DMS 273 treated with DMSO at 0.1 percent for 48 hours (cell line): ENCODE measurements at places on chromosomes 2 and 18.

DNA sequence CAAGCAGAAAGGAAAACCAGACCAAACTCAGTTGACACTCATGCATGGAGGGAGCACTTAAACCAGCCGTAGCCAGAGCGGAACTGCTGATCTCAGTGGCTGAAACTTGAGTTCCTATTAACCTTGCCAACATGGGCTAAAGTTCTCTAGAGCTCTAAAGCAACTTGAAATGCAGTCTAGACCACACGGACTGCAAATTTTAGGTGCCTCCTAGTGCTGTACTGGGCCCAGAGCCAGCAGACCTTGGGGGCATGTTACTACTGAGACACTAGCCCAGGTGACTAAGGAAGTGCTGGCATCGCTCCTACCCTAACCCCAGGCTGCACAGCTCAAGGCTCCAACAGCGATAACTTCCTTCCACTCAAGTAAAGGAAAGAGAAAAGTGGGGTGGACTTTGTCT lies 236.5 kb downstream of the AKAIN1 start:
- DNase-seq: no peak

DNA sequence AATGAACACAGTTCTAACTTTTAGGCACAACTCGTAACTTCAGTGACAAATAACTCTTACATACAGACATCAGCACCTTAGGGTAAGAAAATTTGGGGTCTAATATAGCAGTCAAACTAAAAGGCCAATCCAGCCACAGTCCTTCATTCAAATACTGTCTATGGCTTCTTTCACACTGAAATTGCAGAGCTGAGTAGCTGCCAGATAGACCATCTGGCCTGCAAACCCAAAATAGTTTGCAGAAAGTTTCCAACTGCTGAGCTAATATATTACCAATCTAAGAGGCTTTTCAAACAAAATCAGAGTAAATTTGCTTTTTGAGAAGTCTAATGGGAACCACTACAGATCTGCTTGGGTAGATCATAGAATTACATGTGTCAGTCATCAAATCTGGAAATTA lies 183.4 kb downstream of the GALR1 start:
- peak; percentile 28 for DNase-seq

DNA sequence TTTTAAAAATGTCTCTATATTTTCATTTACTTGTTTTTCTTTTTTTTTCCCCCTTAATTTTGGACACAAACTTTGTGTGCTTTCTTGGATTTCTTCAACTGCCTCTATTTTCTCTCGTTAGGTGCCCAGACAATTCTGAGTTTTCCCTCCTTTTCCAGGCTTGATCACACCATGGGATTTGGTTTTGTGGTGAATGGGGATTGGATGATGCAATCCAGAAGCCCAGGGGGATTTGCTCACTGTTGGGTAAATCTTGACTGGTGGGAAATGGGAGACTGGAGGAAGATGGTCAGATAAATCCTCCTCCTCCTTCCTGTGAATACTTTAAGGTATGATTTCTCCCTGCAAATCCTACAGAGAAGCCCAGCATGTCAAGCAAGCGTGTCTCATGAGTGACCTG lies 19.5 kb upstream of the PAX8 start:
- no peak for DNase-seq

GRCh38 chr2:160224507-160224906 lies 24.4 kb upstream of the ITGB6 start:
- no peak for DNase-seq

DNA sequence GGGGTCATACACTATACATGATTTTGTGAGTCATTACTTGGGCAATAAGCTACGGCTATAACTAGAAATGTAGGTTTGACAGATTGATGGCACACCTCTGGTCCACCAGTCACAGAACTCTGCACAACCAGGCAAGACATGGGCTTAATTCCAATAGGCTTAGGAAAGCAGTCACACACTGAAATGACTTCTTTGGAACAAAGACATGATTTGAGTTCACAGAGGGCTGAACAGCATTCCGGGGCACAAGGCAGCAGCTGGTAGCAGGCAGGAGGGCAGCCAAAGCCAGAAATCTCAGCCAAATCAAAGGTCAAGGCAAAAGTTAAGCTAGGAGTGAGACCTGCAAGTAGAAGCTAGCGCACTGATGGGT lies 27.4 kb downstream of the FABP1 start:
- DNase-seq: no peak

GRCh38 chr2:10535703-10536102 lies 87.6 kb upstream of the ODC1 start:
- no peak for DNase-seq

DNA sequence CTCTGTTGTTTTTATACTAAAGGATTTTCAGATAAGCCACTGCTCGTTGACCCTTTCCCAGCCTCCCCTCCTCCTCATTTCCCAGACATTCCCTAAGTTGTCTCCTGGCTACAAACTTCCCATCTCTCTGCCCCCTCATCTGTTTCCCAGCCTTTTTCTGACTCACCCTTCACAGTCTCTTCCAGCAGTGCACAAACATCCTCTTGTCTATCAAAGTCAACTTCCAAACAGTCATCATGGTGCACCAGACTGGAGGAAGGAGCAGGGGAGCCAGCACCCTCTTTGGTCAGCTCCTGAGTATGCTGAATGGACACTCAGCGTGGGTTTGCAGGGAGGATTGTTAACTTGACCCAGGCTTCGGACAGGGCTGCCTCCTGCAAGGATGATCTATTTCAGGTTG lies 26.6 kb upstream of the SPRED2 start:
- no peak for DNase-seq

DNA sequence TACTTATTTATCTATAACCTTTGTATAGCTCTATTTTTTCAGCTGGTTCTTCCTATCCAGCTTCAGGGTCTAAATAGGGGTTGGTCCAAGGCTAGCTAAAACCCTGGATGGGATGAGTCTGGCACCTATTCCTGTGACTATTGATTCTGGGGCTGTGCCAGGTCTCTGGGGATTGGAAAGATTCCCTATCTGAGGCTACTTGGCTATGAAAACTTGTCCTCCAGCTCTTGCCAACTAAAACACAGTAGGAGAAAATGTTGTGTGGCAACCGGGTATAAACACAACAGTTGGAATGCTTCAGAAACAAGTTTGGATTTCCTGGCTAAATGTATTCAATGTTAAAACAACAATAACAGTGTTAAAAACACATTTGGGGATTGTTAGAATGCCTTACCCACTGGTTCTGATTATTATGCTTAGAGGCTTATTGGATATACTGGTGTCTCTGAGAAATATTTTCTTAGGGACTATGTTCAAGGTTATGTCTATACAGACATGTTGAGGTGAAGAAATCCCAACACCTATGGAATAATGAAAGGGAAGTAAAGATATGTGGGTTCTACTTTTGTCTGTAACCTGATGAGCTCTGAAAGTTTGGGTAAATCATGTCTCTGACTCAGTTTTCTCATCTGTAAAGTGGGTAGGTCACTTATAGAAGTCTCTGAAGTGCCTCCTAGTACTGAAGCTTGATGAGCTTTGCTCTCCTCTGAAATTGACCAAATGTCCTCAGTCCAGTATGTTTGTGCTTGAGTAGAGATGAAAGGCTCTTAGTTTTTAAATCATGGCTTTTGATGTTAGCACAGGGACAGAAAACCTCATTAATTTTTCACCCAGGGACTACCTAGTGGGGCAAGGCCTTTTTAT lies 460.7 kb downstream of the MTX2 start:
- DNase-seq: no peak

DNA sequence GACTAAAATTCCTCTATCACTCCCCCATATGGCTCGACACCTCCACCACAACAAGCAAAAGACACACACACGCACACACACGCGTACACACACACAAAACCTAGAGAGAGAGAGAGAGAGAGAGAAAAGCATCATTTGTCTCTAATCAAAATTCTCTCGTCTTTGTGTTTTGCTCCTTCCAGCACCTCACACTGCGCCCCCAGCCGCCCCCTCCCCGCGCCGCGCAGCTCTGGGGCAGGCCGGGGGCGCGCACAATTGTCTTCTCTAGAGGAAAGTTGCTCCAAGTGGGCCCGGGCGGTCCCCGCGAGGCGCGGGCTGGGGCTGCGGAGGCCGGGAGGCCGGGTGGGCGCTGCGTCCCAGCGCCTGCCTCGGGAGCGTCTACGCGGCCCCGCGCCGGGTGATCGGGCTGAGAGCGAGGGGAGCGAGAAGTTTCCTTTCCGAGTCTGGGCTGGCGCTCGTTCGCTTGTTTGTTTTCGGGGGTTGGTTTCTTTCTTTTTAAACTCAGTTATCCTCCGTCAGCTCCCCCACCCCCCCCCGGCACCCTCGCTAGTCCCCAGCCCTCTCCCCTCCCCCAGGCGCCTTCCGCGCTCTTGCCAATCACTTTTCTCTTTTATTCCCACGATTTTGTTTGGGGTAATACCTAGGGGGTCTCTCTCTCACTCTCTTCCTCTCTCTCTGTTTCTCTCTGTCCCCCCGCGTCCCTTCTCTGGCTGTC lies 4.1 kb downstream of the ZEB2 start:
- DNase-seq: no peak

DNA sequence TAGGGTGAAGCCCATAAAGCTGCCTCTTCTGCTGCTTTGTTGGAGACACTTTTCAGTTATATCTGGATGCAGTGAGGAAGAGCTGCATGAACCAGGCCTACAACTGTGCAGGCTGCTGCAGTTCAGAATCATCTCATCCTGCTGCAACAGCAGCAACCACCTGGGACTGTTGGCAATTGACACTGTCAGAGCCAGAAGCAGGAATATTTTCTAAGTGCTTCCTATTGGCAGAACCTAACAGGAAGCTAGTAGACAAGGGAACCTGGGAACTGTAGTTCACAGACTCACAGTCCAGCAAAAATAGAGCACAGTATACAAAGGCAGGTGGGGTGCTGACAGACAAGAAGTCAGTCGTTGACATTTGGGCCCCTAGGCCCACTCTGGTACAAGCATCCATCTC lies 452.9 kb upstream of the SPRED2 start:
- DNase-seq: no peak

GRCh38 chr2:174667250-174667860 lies 69.8 kb upstream of the WIPF1 start:
- no peak for DNase-seq

GRCh38 chr18:5986257-5986931 lies 91.1 kb upstream of the TMEM200C start:
- DNase-seq: no peak

GRCh38 chr18:3442919-3443318 lies 7.1 kb upstream of the TGIF1 start:
- no peak for DNase-seq

DNA sequence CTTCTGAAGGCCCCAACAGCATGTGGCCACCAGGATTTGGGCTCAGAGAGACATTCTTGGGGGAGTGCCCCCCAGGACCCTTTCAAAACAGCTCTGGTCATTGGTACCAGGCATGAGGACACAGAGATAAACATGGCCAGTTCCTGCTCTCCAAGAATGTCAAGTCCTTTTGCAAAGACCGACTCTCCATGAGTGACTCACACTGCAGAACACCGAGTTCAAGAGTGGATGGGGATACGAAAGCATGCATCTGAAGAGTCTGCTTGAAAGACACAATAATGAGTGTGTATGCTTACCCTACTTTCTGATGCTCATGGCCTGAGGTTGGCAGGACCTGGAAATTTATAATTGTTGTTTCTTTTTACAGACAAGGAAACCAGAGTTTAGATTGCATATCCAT lies 450.6 kb downstream of the TSN start:
- DNase-seq: no peak

DNA sequence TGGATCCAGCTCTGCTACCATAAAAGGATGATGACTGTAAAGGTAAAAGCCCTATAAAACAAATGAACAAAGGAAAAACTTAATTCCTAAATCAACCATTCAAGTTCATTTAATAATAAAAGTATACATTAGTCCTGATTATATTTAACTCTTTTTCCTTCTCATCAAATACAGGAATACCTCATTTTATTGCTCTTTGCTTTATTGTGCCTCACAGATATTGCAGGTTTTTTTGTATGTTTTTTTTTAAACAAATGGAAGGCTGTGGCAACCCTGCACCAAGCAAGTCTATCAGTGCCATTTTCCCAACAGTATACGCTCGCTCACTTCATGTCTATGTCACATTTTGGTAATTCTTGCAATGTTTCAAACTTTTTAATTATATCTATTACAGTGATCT lies 38.2 kb downstream of the USP37 start:
- DNase-seq: no peak

- DNase-seq: no peak
Observed at GRCh38 chr2:69939722-69940121, 21.7 kb downstream of the ASPRV1 start.

DNA sequence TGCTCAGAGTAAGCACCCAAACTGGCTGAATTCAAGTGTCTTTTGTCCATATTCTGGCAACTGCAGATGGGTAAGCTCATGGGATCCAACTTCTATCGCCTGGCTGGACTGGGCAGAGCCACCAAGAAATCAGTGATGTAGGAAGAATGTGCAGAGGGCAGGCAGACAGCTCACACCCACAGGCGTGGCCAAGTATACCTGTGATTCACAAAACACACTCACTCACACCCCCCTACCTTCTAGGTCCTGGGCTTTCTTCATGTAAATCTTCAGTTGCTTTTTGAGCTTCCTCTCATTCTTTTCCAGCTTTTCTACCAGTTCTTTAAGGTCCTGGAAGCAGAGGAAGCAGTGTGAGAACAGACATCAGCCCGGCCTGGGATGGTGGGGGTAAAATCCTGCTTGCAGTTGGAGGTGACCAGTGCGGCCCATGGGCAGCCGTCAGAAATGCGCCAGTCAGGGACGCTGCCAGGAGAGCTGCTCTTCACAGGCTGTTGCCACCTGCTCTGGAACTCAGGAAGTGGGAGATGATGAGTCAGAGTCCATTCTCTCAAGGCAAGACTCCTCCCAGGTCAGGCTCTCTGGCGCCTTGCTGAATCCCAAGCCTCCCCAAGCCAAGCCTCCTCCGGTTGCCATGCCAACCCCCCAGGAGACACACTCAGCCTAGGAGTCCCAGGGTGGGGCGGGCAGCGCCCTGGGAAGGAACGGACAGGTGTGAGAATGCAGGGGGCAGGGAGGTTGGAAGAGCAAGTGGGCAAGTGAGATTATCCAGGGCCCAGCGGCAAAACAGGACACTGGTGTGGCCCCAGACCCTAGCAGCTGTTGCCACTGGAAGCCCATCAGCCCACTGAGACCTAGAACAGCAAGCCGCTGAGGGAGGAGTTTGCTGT lies 36.2 kb upstream of the ACAA2 start:
- peak; percentile 44 for DNase-seq

DNA sequence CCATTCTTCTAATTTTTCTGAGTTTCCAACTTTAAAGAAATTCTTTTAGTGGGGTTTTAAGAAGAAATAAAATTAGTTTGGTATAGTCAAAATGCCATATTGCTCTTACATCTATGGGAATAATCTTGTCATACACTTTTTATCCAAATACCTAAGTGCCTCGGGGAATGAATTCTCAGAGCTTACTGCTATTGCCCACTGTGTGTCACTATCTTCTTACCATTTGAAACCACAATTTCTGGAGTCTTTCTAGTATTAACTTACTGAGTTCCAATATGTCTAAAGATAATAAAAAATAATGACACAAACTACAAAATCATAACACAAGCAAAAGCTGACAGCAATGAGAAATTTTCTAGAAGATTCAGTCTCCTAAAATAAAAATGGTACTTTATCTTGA lies 23.7 kb upstream of the DNAH6 start:
- no peak for DNase-seq
